Retinal pigment epithelial cell (primary cell): ENCODE measurements at places on chromosomes 16 and 17.

GRCh38 chr16:575354-576196 lies 5.8 kb downstream of the PIGQ start:
- no peak for DNase-seq

- DNase-seq, result no peak
Measured at GRCh38 chr16:73546341-73546845, 498.5 kb upstream of the ZFHX3 start.

DNA sequence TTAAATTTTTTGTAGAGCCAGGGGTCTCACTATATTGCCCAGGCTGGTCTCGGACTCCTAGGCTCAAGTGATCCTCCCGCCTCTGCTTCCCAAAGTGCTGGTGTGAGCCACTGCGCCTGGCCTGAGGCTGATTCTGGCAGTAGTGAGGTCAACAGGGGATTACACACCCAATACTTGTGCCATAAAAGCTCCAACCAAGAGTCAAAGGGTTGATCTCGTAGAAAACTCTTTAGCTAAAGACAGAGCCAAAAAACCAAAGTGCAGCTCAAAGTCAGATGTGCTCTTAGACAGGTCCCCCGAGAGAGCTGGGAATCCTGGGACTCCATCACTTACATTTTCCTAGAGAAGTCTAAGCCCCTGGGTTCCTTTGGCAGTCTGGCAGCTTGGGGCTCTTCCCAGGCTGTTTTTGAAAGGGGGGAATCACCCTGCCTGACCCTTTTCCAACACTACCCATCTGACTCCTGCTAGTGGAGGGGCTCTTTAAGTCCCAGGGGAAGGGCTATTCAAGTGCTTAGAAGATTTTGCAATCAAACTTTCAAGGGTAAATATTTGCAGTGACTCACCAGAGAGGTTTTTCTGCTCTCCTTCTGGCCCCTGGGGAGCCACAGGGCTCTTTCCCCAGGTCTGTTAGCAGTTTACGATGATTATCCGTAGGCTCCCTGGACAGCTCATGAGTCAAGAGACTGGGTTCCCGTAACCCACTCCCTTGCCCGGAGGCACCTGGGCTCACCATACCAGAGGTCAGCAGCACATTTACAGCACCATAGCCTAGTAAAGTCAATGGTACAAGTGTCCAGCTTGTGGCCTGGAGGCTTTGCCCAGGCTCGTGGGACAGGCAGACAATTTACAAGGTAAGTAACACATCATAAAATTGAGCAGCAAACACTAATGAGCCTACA lies 408.7 kb downstream of the SLC39A11 start:
- peak; percentile 51 for DNase-seq

GRCh38 chr17:76476736-76477135 lies 9.3 kb downstream of the AANAT start:
- DNase-seq, result no peak

DNA sequence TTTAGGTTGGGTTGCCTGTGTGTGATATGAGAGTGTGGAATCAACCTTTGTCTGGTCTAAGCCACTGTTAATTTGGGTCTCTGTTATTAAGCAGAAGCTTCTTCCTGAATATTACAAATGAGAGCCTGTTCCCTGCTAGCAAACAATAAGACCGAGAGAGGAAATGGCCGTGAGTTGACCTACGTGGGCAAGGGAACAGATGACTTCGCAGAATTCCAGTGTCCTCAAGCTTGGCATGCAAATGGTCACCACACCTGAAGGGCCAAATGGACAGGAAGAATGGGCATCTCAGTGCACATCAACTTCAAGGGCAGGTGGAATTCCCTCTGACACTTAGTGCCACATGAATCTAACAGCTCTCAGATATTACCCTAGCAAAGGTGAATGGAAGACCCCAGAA lies 250.8 kb upstream of the FOXF1 start:
- no peak for DNase-seq

DNA sequence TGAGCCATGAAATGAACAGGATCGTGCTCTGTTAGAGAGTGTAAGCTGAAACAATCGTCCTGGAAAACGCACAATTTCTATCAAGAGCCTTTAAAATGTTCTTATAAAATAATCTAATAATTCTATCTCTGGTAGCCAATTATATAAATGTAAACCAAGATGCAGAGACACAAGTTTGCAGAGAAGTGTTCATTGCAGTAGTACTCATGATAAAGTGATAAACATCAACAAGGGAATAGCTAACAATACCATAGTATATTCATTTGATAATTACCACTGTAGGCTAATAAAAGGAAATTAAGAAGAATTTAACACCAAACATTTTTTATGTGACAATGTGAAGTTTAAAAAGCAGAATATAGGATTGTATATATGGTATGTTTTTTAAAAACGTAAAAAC lies 12.4 kb downstream of the NACA2 start:
- no peak for DNase-seq

DNA sequence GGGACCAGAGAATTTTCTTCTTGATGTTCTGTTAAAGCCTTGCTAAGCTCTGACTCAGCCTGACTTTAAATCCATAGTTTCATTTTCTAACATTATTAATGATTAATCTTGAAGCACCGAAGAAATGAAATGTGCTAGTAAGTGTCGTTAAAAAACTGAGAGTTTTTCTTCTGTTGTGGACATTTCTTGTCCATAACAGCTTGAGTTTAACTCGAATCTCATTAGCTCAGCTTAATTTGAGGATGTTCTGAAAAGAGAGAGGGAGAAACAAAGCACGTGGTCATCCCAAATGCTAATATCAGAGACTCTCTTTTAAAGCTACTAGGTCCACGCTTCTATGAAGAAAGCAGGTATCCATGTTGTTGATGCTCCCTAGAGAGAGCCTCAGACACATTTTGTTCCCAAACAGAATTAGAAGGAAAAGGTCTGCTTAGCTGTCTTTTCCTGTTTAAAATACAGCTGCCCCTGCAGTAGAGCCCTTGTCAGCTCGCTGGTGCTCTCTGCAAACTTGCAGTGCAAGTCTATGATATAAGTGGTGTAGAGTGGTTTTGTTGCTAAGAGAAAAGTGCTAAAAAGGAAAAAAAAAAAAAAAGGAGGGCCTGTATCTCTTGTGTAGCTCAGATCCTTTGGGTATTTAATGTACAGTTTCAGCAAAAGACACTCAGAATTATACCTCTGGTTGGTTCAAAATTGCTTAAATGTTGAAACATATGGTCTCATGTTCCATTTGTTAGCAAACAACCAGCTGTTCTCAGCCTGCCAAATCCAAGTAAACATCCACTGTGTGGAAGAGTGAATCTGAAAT lies 191.1 kb upstream of the TBX2 start:
- no peak for DNase-seq

- DNase-seq, result no peak
Measured at GRCh38 chr16:695355-696089, 5.3 kb upstream of the WDR24 start.

DNA sequence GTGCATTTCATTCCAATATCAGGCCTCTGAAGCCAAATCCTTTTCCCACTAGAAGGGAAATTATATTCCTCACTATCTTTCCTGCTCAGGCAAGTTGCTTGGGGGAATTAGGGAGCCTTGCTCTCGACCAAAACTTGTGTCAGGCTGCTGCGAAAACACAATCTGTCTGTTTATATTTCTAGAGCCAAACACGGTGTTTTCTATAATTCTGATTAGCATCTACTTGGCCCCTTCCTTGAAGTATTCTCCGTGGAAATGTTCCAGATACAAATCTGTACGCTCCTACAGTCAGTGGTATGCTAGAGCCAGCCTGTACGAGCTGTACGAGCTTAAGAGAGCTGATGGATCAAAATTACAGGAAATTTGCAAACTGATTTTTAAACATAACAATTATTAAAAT lies 299.3 kb upstream of the SALL1 start:
- no peak for DNase-seq

- no peak for DNase-seq
Measured at GRCh38 chr17:69245617-69246016, 17.0 kb upstream of the ABCA10 start.

DNA sequence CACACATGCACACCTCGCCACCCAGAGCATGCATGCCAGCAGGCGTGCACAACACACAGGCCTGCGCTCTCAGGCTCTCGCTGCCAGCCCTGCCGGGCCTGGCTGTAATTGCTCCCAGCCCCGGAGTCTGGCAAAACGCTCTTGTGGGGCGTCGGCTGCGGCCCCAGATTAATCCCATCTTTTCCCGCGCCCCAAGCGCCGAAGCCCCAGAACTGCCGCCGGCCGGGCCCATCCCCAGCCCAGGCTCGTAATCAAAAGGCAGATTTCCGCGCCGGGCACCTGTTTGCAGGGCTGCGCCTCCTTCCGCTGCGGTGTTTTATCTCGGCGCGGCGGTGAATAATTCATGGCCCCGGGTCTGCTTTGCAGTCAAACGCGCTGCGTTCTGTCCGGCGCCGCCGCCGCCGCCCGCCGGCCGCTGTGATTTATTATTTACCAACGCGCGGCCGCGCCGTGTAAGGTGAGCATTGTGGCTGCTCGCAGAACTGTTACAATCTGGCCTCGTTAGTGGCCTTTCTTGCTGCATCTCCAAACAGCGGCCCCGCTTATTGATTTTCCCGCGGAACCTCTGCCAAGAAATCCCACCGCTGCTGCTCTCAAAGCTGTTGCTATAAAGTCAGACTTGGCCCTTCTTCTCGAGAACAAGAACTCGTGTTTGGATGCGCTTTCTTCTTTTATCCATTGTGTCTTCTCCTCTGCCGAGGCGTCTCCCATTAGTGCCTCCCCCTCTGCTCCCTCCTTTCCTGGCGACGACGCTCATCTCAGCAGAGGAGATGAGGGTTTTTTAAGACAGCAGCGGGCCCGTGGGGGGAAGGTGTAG lies 126.1 kb downstream of the IRX5 start:
- no peak for DNase-seq

DNA sequence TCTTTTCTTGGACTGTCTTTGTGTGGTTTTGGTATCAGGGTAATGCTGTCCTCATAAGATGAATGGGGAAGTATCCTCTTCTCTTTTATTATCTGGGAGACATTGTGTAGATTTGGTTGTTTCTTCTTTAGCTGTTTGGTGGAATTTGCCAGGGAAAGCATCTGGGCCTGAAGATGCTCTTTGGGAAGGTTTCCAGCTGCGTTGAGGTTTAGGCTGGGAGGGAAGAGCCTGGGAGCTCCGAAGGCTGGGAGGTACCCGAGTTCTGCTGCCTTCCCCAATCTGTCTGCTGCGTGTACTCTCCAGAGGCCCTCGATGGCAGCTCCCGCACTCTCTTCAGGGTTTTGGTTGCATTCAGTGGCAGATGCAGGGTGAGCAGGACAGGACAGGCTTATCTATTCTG lies 25.6 kb upstream of the CRISPLD2 start:
- no peak for DNase-seq

DNA sequence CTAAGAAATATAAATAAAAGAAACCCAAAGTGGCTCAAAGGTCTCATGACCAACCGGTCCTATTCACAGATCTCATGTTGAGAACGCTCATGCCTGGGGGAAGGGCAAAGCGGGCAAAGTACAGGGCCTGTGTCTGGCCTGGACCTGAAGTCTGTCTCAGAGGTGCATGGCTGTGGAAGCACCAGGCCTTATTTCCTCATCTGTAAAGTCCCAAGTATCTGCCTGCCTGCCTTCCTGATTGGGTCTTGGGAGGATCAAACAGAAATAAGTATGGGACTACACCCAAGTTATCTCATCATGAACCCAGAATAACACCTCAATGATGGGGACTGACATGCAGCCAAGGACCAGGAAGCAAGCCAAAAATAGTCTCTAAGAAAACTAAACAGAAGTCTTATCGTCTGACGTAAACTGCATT lies 14.2 kb downstream of the AXIN2 start:
- DNase-seq, result no peak

- no peak for DNase-seq
Measured at GRCh38 chr16:50640919-50641817, 39.9 kb downstream of the SNX20 start.

DNA sequence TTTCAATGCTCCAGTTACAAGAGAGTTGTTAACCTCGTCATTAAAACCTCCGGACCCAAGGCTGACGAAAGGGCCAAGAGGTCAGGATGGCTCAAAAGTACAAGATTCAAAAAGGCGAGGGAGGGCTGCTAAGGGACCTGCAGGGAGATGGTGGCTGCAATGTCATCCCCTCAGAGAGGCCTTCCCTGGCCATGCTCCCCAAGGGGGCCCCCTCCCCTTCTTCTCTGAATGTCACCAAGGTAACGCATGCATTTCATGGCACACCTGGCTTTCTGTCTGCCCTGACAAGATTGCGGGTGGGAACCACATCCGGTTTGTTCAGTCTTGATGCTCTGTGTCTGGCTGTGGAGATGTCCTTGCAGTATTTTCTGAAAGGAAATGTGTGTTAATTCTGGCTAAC lies 89.9 kb downstream of the C16orf78 start:
- no peak for DNase-seq

DNA sequence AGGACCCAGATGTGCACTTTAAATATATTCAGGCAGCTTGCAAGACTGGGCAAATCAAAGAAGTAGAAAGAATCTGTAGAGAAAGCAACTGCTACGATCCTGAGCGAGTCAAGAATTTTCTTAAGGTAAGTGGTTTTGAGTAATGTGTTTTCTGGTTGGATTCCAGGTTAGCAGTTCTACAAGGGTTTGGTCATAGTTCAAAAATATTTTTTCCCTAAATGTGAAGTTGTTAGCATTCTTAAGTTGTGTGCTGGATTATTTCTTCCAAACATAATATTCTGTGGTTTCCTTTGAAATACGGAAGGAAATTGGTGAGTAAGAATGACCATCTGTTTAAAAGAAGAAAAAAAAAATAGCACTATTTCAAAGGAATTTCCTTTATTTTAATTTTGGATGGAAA lies 38.4 kb downstream of the PTRH2 start:
- peak; percentile 28 for DNase-seq

DNA sequence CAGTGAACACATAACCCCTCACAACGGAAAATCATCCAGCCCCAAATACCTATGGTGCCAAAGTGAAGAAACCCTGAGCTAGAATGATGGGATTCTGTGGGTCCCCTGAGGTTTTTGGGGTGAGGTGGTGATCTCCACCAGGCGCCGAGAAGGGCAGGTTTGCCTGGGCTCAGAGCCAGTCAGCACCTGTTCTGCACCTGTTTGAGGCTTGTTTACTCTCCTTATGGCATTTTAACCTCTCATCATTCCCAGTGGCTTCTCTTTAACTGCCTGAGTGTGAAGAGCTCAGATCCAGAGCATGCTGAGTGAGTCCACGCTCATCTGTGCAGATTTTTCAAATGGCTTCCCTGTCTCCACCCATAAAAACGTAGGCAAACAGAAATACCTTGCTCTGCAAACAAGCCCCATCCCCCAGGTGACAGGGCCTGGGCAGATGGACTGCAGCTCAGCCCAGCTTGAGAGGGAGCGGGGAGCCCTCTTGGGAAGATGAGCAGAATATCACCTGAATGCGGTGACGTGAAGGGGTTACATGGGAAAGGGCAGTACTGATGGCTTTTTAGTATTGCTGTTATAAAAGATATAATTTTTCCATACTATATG lies 40.1 kb upstream of the CLEC19A start:
- DNase-seq, result no peak

- DNase-seq, result no peak
Measured at GRCh38 chr17:80704381-80704819, 159.8 kb downstream of the RPTOR start.
